Stimulated activated CD8-positive, alpha-beta memory T cell treated with anti-CD3 and anti-CD28 coated beads, Interleukin-7, amount 100 ng/mL, for 1 hour (primary cell): ENCODE measurements at places on chromosomes 7 and 10.

GRCh38 chr10:35896001-35896400 lies 253.9 kb upstream of the FZD8 start:
- DNase-seq: no peak

DNA sequence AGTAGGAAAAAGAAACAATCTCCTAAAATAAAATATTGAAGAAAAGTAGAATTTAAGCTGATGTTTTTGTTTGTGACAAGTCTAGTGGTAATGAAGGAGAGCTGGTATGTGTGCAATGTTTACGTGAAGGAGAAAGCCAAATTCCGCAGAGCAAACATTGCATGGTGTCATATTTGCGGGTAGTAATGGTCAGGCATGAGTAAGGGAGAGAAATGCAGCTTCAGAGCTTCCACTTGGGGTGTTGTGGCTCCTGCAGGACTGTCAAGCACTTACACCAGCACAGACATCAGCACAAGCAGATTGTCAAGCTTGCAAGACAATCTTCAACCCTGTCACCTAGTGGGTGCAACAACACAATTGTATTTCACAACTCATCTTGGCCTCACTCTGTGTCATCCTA lies 136.5 kb upstream of the ETV1 start:
- no peak for DNase-seq

GRCh38 chr10:19699299-19699698 lies 116.9 kb upstream of the PLXDC2 start:
- DNase-seq: no peak

DNA sequence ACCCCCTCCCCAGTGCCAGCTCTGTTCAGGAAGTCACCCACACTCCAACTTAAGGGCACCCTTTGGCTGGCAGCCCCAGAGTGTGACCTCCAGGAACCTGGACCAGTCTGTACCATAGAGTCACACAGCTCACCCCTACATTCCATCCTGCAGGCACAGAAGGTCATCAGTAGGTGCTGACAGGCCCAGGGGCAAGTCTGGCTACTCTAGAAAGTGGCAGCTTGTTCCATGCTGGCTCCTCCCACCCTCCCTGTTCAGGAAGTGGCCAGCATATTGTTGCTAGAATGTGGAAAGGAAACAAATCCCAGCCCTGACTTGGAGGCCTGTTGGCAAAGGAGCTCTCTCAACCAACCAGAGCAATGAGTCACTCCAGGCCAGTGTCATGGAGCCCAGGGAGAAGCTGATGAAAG lies 3.2 kb upstream of the NCOA4 start:
- DNase-seq: no peak

- DNase-seq: no peak
These were observed 59.7 kb downstream of the TLL2 start for GRCh38 chr10:96453856-96454583.

GRCh38 chr10:63057509-63057908 lies 75.6 kb upstream of the NRBF2 start:
- no peak for DNase-seq
